WERI-Rb-1 (cell line): ENCODE measurements at places on chromosomes 7 and 10.

DNA sequence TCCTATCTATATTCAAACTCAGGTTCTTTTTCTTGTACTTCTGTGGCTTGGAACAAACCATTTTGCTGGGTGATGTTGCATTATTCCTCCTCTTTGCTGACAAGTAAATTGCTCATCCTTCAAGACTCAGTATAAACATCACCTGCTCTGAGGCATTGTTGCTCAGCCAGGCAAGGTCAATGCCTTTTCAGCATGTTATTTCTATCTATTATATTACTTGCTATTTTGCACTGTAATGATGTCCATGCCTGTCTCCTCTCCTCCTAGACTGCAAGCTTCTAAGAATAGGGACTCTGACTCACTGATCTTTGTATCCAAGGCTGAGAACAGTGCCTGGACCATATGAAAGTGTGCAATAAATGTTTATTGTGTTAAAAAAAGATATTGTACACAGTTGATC lies 293.8 kb downstream of the RNLS start:
- DNase-seq: no peak

- DNase-seq: no peak
Measured at GRCh38 chr7:149050941-149051340, 22.6 kb upstream of the PDIA4 start.

- no peak for DNase-seq
Measured at GRCh38 chr7:33936503-33936902, 31.2 kb downstream of the BMPER start.

GRCh38 chr10:133335246-133336117 lies 1.2 kb downstream of the CALY start:
- DNase-seq: peak; percentile 65

GRCh38 chr10:69061305-69062161 lies 26.4 kb upstream of the SRGN start:
- no peak for DNase-seq

- no peak for DNase-seq
Measured at GRCh38 chr10:101834341-101834740, 9.3 kb downstream of the KCNIP2 start.

DNA sequence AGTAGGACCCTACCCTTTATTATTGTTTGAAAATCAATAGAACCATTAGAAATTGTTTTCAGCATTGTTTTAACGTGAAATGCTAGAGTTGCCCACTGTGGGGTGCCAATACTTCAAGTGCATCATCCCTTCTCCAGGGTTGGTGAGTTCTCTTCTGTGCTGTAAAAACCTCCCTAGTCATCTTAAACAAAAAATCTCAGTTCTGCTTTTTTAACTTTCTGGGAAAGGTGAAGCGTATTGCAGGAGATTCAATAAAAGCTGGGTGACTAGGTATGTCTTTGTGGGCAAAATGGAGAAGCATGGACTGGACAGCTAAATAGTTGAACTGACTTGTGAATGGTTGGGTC lies 699.1 kb downstream of the SUGCT start:
- no peak for DNase-seq

DNA sequence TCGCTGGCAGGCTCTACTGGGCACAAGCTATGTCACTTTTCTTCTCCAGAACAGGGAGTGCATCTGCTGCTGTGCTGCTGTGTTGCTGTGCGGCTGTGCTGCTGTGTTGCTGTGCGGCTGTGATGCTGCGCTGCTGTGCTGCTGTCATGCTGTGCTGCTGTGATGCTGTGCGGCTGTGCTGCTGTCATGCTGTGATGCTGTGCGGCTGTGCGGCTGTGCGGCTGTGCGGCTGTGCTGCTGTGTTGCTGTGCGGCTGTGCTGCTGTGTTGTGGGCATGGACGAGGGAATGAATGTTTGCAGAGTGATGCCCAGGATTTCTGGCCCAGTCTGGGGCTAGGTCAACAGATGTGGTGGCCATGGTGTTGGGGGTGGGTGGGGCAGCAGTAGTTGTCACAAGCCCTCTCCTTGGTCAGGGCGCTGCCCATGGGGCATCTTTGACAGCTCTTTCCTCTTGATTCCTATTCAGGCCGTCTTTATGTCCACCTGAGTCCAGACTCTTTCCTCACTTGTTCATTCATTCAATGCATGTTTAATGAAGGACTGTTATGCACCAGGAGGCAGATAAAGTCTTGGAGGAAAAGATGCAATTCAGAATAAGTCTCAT lies 55.6 kb downstream of the C10orf120 start:
- no peak for DNase-seq

- no peak for DNase-seq
Measured at GRCh38 chr7:41624818-41625217, 78.1 kb downstream of the INHBA start.

DNA sequence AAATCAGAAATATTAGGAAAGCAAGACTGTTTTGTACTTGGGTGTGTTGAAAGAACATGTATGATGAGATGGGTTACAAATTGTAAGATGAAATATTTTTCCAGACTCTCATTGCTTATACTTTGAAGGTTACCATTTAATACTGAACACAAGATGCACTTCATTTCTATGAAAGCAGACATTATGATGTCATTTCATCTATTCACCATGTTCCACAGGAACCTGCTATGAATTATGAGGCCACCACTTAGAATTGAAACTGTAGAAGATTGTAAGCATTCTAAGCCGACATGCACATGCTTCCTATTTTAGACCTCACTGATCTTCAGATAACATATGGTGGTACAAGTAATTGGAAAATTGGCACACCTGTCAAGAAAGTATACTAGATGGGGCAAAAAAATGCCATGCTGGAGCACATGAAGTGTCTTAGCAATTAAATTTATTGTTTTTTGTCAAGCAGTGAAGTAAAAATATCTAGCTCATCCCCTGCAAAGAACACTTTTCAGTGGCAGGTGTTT lies 195.0 kb downstream of the PHF14 start:
- DNase-seq: no peak

GRCh38 chr7:121097577-121097976 lies 109.1 kb downstream of the CPED1 start:
- DNase-seq: no peak

DNA sequence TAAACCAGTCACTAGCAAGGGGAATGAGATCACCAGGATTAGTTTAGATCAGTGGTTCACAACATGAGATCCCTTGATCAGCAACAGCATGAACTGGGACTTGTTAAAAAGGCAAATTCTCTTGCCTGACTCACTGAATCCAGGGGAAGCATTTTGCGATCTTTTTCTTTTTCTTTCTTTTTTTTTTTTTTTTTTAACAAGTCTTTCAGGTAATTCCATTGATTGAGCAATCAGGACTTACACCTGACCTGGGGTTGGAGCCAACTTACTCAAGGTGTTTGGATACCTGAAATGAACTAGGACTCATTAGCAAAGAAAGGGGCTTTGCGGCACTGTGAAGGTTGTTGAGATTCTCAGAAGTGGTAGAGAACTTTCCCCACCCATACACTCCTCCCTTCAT lies 47.1 kb upstream of the PRR15 start:
- no peak for DNase-seq

DNA sequence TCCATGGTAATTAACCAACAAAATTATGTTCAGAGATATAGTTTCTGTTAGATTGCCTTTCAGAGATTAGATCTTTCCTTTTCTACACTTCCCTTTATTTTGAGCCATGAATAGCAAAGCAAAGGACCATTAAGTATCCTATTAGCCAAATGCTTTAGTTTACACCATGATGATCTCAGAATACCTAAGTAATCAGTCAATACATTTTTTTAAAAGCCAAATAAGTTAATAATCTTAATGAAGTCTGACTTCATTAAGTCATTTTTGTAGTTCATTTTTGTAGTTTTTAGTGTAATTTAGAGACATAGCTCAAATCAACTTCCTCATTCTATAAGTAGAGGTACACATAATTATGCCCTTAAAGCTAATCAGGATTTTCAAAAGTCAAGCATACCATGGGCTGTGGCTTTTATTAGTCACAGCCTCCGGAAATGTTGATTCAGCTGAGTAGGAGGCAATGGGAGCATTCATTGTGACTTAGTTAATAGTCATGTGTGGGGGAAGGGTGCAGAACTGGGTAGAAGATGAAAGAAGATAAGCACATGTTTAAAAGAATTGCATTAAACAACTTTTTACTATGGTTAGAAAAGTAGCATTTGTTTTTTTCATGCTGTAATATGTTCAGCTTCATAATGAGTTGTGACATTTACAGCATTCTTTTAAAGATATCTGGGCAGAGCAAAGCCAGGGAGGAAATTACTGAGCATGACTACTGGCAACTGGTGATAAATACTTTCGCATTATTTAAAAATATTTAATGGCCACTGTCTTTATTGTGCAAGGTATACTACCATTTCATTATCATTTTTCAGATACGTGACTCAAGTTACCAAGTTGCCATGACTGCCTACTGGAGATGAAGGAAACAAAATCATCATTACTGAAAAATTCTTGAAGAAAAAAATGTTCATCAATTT lies 57.3 kb upstream of the CCDC71L start:
- DNase-seq: no peak

DNA sequence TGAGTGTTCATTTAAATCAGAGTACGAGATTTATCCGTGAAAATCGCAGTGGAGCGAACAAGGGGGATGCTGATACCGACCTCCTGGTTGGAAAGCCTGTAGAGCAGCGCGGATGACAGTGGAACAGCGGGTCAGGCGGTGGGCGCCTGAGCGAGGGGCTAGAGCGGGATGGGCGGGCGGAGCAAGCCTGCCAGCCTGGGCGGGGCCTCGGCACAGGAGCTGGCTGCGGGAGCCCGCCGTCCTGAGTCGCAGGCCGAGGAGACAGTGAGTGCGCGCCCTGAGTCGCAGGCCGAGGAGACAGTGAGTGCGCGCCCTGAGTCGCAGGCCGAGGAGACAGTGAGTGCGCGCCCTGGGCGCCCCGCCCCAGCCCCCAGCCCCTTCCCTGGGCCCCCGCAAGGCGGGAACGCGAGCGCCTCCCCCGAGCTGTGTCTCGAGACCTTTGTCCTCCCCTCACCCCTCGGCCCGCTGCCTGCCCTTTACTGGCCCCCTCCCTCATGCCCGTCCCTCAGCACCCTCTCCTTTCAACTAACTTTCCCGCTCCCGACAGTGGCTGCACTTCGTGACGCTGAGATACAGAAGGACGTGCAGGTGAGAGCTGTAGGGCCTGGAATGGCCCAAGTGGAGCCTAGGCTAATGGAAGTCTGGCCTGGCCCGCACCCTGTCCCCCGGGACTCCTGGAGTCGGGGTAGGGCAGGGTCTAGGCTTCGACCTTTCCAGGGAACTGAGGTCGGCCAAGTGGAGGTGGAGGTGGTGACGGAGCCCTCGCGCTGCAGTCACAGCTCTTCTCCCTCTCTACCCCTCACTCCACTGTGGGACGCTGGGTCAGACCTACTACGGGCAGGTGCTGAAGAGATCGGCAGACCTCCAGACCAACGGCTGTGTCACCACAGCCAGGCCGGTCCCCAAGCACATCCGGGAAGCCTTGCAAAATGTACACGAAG lies at the start of gene AS3MT:
Gene AS3MT, plus strand, starts transcription at position 213 of the 941 bp plus-strand sequence. Its CDS starts 123 bp downstream, at position 336.
- peak; percentile 78 for DNase-seq

- DNase-seq: no peak
Measured at GRCh38 chr10:49135575-49136313, 1.9 kb upstream of the FAM170B start.

DNA sequence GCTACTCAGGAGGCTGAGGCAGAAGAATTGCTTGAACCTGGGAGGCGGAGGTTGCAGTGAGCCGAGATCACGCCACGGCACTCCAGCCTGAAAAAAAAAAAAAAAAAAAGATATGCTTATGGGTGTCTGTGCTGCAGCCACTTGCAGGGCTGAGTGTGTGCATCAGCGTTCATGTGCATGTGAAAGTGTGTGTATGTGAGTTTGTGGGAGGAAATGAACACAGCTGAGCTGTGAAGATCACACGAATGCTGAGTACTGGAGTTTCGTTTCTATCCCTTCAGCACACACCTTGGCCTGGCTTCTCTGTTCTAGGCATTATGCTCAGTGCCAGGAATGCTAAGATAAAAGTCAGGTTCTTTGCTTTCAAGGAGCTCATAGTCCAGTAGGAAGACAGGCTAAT lies 12.0 kb upstream of the SVOPL start:
- no peak for DNase-seq

GRCh38 chr10:62899311-62899710 lies 83.1 kb upstream of the EGR2 start:
- no peak for DNase-seq

GRCh38 chr7:49483142-49483541 lies 290.3 kb upstream of the VWC2 start:
- peak; percentile 15 for DNase-seq

GRCh38 chr7:45105588-45106188 lies 5.8 kb downstream of the TBRG4 start:
- no peak for DNase-seq

GRCh38 chr7:46191776-46192175 lies 270.7 kb upstream of the IGFBP3 start:
- DNase-seq: no peak

GRCh38 chr7:20557116-20557515 lies 58.4 kb upstream of the ABCB5 start:
- no peak for DNase-seq

GRCh38 chr10:71383972-71384687 lies 12.6 kb upstream of the CDH23 start:
- DNase-seq: peak; percentile 91

GRCh38 chr10:27695706-27696105 lies 49.9 kb downstream of the MKX start:
- no peak for DNase-seq

GRCh38 chr10:88689366-88689765 lies 16.7 kb upstream of the LIPK start:
- DNase-seq: no peak

GRCh38 chr10:17682236-17682946 lies 38.4 kb downstream of the STAM start:
- no peak for DNase-seq

GRCh38 chr7:142919656-142920055 lies 13.9 kb downstream of the TRPV5 start:
- DNase-seq: no peak

DNA sequence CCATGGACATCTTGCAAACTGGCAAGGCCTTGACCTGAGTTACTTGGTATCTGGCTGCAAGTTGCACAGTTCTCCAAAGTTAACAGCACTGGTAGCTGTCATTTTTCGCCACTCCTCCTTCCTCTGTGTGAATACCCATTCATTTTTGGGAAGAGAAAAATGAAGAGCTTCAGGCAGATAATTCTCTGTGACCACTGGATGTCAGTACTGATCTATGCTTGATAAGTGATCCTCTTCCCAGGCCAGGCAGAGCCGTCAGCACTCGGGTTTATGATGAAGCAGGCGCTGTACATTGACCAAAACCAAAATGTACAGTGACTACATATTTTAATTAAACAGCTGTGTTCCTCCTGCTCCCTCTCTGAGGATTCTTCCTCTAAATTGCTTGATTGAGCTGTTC lies 55.9 kb upstream of the PDZD8 start:
- no peak for DNase-seq

DNA sequence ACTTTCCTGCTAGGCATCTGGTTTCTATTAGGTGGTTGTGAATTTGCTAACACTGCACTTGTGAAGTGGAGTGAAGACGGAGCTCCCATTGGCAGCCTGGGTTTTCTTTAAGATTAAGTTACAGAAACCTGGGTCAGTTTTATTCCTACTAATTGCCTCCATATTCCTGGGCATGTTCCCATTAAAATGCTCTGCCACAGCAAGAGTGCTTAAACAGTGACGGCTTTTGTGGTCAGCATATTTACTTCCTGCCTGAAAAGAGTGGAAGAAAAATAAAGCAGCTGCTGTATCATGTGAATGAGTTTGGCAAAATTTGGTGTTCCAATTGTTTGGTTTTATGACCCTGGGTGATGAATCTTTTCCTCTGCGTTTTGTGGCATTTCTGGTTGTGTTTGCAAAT lies 96.9 kb upstream of the PLXDC2 start:
- no peak for DNase-seq

GRCh38 chr10:70775679-70776454 lies 9.3 kb downstream of the TBATA start:
- no peak for DNase-seq
